ENCODE measurements at places on chromosomes 1 and 21. TPM values are rescaled to one million over a fixed set of nuclear protein-coding genes. Genes with fewer than 3 reads are reported as not detected.

Gene ERRFI1
- 0.35 TPM for total RNA-seq

Gene IQGAP3
- 25.2 TPM for total RNA-seq

Gene LPAR3
- total RNA-seq, result 1.5 TPM

Gene GBP1
- total RNA-seq, result 272 TPM

Gene PLEKHN1
- 3.2 TPM for total RNA-seq

Gene TDRD10
- not detected for total RNA-seq

Gene KRTAP22-1
- total RNA-seq, result not detected

Gene DNAJC11
- 52.1 TPM for total RNA-seq

Gene TNFRSF25
- 88.5 TPM for total RNA-seq

Gene SIM2
- 0.05 TPM for total RNA-seq

Gene RGS2
- 3.4 TPM for total RNA-seq

Gene CRYAA
- not detected for total RNA-seq

Gene KLHL12
- 31.4 TPM for total RNA-seq

Gene MRPL24
- 54.7 TPM for total RNA-seq

Gene CASQ2
- not detected for total RNA-seq

Gene THEM5
- total RNA-seq, result not detected

Gene IL10
- 0.15 TPM for total RNA-seq

Gene OR2L8
- 0.29 TPM for total RNA-seq

Gene IGSF21
- total RNA-seq, result not detected

Gene CFAP107
- total RNA-seq, result not detected

Gene HSD3B2
- total RNA-seq, result not detected

Gene HUNK
- 0.17 TPM for total RNA-seq

Gene DDX59
- 25.7 TPM for total RNA-seq

Gene LCE1E
- total RNA-seq, result not detected

Gene MEX3A
- total RNA-seq, result 0.02 TPM

Gene BGLAP
- 3.0 TPM for total RNA-seq

Gene HSF2BP
- 0.56 TPM for total RNA-seq

Gene OR2G6
- not detected for total RNA-seq

Gene MYBPH
- not detected for total RNA-seq

Gene KIF17
- not detected for total RNA-seq

Gene SHCBP1L
- not detected for total RNA-seq

Gene SH2D1B
- total RNA-seq, result not detected

Gene GPATCH2
- total RNA-seq, result 9.5 TPM

Gene ARHGEF11
- 33.9 TPM for total RNA-seq

Gene OR2T11
- not detected for total RNA-seq

Gene TTC34
- 1.9 TPM for total RNA-seq

Gene PDC
- not detected for total RNA-seq

Gene FLG
- total RNA-seq, result not detected

Gene AQP10
- total RNA-seq, result not detected

Gene C1orf210
- total RNA-seq, result not detected

Gene UMODL1
- 0.21 TPM for total RNA-seq

Gene SPATA21
- not detected for total RNA-seq

Gene BCAN
- not detected for total RNA-seq

Gene GCSAML
- total RNA-seq, result not detected

Gene SCNM1
- 63.7 TPM for total RNA-seq

Gene SYT6
- not detected for total RNA-seq

Gene BRWD1
- 34.4 TPM for total RNA-seq

Gene PTCH2
- total RNA-seq, result 0.94 TPM

Gene SPRR2E
- not detected for total RNA-seq

Gene GBP5
- total RNA-seq, result 370 TPM

Gene CSMD2
- total RNA-seq, result not detected
